Ovary (tissue), 10 donors: ENCODE measurements at places on chromosomes 1 and 21. TPM values are rescaled to one million over a fixed set of nuclear protein-coding genes. Genes with fewer than 3 reads are reported as not detected.

NR5A2 gene
- 2.1 TPM for total RNA-seq

DNA sequence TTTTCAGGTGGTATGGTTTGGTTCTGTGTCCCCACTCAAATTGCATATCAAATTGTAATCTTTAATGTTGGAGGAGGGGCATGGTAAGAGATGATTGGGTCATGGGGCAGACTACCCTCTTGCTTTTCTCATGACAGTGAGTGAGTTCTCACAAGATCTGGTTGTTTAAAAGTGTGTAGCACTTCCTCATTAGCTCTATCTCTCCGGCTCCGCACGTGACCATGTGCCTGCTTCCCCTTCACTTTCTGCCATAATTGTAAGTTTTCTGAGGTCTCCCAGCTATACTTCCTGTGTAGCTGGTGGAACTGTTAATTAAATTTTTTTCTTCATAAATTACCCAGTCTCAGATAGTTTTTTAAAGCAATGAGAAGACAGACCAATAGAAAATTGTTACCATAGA, 843.2 kb downstream of the AMY1C start:
- DNase-seq, result no peak

S100A16 gene
- total RNA-seq, result 110 TPM

DNA sequence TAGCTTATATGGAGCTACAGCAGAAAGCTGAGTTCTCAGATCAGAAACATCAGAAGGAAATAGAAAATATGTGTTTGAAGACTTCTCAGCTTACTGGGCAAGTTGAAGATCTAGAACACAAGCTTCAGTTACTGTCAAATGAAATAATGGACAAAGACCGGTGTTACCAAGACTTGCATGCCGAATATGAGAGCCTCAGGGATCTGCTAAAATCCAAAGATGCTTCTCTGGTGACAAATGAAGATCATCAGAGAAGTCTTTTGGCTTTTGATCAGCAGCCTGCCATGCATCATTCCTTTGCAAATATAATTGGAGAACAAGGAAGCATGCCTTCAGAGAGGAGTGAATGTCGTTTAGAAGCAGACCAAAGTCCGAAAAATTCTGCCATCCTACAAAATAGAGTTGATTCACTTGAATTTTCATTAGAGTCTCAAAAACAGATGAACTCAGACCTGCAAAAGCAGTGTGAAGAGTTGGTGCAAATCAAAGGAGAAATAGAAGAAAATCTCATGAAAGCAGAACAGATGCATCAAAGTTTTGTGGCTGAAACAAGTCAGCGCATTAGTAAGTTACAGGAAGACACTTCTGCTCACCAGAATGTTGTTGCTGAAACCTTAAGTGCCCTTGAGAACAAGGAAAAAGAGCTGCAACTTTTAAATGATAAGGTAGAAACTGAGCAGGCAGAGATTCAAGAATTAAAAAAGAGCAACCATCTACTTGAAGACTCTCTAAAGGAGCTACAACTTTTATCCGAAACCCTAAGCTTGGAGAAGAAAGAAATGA, 37.6 kb downstream of the CENPF start:
- DNase-seq, result no peak

KCNJ10 gene
- total RNA-seq, result not detected

HRNR gene
- not detected for total RNA-seq

DNA sequence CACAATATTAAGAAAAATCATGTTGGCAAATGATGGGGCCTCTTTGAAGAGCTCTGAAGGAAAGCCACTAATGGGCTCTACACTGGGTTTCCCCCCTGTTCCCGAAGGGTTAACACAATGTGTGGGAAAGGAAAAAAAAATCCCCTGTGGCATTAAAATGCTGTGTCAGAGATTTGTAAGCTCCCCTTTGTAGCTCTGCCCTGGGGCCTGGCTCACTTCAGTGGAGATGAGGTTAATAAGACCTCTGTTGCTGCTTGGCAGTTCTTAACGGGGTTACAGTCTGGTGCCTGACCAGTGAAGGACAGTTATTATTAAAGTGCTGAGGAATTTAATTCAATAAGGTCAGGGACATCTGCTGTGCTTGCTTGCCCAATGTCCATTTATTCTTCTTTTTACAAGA, 129.7 kb upstream of the UBE2U start:
- no peak for DNase-seq

- no peak for DNase-seq
Measured at GRCh38 chr1:64246294-64246917, 43.0 kb downstream of the UBE2U start.

ADAMTSL4 gene
- 35.2 TPM for total RNA-seq

GRCh38 chr21:32329776-32330175, 31.1 kb downstream of the MRAP start:
- DNase-seq, result no peak

GRCh38 chr21:17185674-17186073, 327.2 kb upstream of the CXADR start:
- no peak for DNase-seq

DNA sequence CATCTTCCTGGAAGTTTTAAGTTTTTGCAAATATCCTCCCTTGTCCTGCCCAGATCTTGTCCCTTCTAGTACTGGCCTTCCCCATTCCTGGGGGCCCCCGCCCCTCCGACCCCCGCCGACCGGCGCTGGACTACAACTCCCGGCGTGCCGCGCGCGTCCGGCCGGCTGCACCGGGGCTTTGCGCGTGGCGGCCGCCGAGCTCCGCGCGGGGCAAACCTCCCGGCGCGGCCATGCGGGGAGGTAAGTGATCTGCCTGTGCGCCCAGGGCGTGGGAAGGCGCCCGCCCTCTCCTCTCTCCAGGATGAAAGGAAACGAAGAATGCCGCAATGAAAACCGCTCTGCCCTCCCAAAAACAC, 3.2 kb upstream of the SAMD13 start:
- peak; percentile 9 for DNase-seq

GRCh38 chr1:227911376-227911775, 36.4 kb downstream of the WNT9A start:
- no peak for DNase-seq

DNA sequence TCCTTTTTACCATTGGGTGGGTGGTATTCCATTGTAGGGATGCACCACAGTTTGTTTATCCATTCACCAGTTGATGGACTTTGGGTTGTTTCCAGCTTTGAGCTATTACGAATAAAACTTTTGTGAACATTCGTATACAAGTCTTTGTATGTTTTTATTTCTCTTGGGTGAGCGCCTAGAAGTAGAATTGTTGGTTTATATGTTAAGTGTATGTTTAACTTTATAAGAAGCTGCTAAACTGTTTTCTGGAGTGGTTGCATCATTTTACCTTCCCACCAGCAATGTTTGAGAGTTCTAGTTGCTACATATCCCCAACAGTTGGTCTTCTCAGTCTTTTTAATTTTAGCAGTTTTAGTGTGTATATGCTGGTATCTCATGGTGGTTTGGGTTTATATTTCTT, 132.5 kb downstream of the PEX14 start:
- DNase-seq, result no peak

FAM177B gene
- not detected for total RNA-seq

MANEAL gene
- total RNA-seq, result 0.66 TPM

- peak; percentile 42 for DNase-seq
Measured at GRCh38 chr1:171742577-171742922, 685 bp upstream of the VAMP4 start.

- no peak for DNase-seq
Measured at GRCh38 chr1:43622471-43622870, 27.5 kb upstream of the KDM4A start.

GRCh38 chr1:160162931-160163330, 11.5 kb downstream of the ATP1A4 start:
- no peak for DNase-seq

GRCh38 chr1:231411036-231411531, 11.0 kb downstream of the EGLN1 start:
- DNase-seq, result no peak
